ENCODE measurements at places on chromosomes 5 and 9.

DNA sequence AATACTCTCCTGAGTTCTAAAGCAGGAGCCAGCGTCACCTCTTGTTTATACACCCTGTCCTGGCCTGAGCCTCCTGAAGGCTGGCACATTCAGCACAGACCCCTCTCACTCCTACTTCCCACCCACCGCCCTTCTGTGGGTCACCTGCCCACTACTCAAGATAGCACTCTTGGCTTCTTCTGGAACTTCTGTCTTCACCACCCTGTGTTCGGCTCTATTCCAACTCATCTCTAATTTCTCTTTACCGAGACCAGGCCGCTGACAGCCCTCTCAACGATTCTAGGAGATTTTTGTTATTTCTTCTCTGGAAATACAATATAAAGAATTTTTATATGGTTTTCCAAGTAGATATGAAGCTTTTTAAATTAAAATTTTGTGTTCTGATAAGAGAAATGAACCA is 57.4 kb downstream of the IRF1 start:
- no peak for DNase-seq

GRCh38 chr5:144189800-144190429 is 19.2 kb downstream of the KCTD16 start:
- no peak for DNase-seq

DNA sequence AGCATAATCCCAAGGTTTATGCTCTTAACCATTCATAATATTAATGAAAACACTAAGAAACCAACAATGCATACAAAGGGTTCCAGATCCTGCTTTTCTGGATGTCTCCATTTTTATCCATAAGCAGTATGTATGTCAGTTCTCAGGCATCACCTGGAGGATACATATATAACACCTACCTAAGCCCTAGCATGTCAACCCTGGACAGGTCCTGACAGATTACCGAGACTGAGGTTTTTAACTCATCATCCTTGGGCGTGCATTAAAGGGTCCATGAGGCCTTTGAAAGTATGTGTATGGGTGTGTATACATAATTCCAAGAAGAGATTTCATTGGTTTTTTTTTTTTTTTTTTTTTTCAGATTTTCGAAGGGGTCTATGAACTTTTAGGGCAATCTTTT is 70.6 kb downstream of the SH3TC2 start:
- no peak for DNase-seq

DNA sequence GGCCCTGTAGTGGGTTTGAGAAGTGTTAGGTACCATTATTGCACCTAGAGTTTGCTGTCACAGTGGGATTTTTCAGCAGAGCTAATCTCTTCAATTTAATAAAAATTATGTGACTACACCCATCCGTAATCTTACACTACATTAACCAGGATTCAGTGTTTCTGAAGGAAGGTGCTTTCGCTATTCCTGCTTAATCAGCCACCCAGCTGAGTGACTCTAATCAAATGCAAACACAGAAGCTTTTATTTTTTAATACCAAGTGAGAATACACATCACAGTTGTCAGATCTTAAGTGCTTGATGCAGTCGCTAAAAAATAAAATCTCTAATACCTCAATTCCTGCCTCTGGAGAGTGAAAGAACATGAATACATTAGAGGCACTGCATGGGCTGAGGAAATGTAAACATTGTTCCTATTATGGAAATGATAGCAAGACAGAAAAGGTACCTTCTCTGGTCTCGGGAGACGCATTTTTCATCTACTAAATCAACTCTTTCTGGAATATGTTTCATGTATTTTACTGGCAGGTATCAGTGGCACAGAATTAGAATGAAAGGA is 125.7 kb downstream of the SEMA6A start:
- DNase-seq = no peak

DNA sequence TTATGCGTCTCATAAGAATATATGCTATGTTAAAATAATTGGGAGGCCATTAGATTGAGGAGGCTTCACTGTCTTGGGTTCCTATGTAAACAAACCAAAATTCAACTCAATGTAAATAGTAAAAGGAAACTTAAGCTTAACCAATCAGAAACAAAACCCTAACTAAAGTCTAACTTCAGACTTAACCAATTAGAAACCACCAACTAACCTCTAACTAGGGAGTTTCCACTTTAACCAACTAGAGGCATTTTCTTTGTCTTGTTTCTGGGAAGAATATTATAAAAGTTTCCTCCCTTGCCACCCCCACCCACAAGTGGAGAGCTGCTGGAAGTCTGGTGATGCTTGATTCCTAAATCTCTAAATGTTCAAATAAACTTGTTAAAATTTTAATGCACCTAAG is 214.5 kb downstream of the SEMA5A start:
- DNase-seq = no peak

GRCh38 chr9:126965541-126966428 is 51.2 kb downstream of the RALGPS1 start:
- DNase-seq = no peak

GRCh38 chr5:116778032-116778431 is 203.4 kb upstream of the SEMA6A start:
- no peak for DNase-seq

- no peak for DNase-seq
These were observed 39.9 kb upstream of the PAM start for GRCh38 chr5:102715082-102715807.

DNA sequence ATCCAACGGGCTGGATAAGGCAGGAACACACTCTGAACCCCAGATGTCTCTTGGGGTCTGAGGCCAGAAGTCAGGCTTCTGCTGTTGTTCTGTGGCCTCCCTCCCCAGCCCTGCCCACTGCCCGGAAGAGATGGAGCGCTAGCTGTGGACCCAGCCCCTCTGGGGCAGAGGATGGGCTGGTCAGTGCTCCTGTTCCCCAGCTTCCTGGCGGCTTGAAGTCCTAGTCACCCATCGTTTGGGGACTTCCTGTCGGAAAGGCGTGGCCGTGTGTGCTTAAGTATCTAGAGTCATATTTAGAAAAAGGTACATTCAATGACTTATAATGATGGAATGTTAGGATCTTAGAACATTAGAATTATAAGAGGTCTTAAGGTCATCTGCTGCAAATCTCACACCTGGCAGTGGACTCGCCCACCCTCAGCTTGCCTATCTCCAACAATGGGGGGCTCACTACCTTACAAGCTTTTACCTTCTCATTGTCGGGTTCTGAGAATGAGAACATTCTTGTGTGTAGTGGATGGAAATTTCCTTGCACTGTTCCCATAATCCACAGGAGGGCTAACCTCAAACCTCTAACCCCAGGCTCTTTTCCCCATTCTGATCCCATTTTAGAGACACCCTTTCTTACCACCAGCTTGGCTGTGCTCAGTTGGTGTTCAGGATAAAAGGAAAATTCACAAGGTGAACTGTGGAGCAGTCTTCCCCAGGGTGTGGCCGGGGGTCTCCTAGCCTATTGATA is 13.4 kb upstream of the AIF1L start:
- no peak for DNase-seq

DNA sequence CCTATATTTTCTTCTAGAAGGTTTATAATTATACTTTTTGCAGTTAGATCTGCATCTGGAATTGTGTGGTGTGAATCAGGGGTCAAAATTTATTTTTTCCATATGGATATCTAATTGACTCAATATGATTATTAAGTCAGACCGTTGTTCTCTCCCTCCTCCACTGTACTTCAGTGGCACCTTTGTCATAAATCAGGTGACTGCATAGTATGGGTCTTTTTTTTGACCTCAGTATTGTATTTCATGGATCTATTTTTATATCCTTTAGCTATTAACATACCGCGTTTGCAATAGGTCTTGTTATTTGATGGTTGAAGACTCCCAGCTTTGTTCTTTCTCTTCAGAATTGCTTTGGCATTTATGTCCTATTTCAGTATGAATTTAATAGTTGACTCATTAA is 107.4 kb downstream of the BOD1 start:
- DNase-seq = no peak

DNA sequence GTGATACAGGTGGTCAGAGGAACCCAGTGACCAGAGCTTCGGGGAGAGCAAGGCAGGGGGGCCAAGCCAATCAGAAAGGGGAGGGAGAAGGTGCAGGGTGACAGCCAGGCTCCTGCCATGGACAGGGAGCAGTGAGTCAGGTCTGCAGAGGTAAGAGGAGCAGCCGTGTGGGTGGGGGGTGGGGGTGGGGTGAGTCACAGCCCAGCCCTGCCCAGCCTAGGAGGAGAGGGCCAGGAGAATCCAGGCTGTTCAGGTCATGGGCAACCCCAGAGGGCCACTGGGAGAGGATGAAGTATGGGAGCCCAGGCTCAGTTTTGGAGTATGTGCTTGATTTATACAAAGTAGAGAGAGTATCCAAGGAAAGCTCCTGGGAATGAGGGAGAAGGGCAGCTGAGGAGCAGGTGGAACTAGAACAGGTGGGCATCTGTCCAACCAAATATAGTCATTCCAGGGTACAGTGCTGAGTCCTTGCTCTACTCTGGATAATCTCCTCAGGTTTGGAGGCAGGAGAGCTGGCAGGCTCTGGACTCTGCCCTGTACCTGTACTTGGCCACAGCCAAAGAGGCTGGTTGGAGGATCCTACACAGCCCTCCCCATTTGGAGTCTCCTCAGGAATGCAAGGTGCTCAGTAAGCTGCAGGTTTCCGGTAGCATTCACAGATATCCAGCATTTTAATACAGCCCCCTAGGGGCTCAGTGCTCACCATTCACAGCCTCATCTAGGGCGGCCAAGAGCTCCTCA is 1.6 kb downstream of the HBEGF start:
- no peak for DNase-seq

DNA sequence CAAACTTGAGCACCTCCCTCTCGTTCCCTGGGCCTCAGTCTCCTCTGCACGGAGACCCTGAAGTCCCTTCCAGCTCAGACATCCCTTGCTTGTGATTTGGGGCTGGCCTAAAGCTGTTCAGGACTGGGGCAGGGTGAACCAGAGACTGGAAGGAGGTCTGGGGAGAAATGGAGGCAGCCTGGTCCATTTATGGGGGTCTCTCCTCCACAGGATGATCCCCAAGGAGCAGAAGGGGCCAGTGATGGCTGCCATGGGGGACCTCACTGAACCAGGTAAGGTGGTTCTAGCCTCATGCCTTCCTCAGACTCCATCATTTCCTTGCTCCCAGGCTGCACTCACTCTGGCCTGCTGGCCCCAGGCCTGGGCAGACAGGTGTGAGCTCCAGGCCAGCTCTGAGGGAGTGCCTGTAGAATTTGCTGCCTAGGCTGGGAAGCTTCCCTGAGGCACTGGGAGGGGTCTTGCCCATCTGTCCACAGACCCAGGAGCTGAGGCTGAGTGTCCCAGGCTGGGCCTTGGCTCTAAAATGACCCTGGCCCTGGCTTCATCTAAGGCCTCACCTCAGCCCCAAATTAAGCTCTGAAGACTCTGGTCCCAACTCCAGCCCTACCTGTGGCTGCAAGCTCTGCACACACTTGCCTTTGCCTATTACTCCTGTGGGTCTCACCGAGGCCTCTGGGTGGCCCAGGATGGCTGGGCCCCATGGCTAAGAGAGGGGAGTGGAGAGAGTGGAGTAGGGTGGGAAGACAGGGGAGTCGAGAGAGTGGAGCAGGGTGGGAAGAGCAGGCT is 1.9 kb downstream of the MYOZ3 start:
- DNase-seq = no peak

- no peak for DNase-seq
These were observed 163.9 kb downstream of the SLF1 start for GRCh38 chr5:94782383-94782782.

DNA sequence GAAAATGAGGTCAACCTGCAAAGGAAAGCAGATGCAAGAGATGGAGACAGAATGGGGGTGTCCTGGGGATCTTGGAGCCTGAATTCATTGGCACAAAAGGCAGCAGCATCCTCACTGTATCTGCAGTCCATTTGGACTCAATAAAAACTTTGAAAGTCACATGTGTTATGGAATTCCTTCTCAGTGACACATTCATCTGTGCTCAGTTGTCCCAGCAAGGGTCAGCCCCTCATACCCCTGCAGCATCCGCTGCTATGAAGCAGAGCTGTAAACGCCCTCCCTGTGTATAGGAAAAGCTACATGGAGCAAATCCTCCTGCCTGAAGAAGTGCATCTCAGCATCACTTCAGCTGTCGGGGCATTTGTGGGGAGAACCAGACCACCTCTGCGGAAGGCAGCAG is 14.5 kb upstream of the RARS1 start:
- no peak for DNase-seq

- DNase-seq = no peak
These were observed 23.4 kb upstream of the CORO2A start for GRCh38 chr9:98215821-98216220.

DNA sequence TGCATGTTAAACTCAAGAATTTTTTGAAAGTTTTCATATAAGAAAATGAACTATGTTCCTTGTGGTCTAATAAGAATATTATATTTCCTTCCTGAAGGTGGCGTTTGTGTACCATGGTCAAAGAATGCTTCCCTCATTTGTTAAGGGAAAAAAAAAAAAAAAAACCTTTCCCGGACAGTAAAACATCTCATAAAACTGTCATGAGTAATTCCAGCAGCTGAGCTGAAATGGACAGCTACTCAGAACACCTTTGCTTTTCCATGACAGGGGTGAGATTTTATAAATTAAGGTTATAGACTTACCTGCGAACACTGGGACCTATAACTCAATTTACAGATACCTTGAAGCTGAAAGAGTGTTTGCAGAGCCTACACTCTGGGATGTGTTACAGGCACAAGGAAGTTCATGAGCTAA is 113.2 kb upstream of the RANBP3L start:
- no peak for DNase-seq

DNA sequence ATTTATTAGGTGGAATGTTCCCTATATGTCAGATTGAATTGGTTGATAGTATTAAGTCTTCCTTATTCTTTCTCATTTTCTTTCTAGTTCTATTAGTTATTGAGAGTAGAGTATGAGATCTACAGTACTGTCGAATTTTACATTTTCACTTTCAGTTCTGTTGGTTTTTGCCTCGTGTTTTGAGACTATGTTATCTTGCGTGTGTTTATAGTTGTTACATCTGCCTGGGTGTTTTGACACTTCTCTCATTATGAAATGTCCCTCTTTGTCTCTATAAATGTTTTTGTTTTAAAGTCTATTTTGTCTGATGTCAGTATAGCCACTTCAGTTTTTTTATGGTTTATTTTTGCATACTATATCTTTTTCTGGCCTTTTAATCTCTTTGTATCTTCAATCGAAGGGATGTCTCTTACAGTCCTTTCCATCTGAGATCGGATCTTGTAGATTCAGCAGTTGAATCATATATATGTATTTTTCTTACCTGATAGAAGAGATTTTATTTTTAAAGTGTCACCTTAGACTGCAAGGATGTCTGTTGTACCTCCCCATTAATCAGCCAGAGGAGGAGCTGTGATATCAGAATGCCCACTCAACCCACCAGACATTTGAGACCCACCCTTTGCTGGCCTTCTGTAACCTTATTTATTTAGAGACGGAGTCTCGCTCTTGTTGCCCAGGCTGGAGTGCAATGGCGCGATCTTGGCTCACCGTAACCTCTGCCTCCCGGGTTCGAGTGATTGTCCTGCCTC is 20.7 kb downstream of the EHMT1 start:
- DNase-seq = no peak

DNA sequence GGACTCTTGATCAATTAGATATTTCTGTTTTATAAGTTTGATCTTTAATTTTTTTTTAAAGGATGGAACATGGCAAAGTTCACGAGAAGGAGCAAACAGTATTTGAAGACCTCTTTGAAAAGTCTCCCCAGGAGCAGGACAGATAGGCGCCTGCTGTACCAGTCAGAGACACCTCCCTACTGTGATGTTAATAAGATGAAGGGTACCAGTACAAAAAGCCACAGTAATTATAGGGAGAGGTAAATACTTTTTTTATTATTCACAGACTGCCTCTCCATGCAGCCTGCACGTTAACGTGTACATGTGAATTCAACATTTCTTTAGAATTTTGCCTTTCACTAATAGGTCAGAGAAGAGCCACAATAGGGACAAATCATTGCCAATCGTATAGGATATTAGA is 146.5 kb upstream of the CDH6 start:
- no peak for DNase-seq

GRCh38 chr9:137077758-137078693 is 709 bp downstream of the UAP1L1 start:
- DNase-seq = no peak
